ENCODE measurements at places on chromosomes 16 and 17.

DNA sequence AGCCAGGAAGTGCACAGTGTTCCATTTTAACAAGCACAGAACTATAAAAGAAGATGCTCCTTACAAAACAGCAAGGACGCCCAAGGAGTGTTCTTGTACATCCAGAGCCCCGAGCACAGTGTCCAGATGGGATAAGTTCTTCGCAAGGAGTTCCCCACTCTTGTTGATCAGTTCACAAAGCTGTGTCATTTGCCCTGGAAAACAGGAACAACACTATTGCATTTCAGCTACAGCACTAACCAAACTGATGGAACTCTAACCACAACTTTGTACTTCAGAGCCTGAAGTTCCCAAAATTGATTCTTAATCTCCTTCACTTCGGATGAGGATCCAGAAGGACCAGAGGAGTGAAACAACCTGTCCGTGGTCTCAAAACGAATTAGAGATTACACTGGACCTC, 5.1 kb downstream of the COPS3 start:
- no peak for DNase-seq

DNA sequence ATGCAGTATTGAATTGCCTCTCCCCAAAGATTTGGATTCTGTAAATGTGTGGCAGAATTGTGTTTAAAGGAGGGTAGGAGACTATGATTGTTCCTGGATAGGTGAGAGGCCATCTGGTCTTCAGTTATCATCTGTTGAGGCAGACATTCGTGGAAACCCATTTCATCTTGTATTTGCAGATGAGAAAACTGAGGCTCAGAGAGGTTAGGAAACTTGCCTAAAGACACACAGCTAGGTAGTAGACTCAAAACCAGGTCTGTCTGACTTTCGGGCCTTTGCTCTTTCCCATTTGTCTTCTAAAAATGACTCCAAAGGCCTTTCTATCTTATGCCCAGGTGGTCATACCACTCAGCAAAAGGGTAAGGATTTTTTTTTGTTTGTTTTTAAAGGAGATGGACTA, 210.3 kb downstream of the SHISA9 start:
- DNase-seq, result no peak

DNA sequence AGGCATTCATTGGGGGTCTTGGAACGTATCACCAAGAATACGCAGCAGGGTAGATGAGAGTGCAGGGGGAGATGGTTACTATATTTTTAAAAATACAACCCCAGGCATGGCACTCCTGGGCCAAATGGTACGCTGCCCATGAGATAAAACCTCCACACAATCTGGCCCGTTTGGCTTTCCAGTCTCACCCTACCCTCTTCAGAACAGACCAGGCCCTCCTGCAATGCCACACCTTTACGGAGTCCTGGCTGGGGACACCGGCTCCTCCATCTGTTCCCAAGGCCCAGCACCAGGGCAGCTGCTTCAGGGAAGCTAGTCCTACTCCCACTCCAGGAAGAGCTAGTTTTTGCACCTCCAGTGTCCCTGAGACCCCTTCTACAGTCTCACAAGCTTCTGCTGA, 24.4 kb downstream of the SNN start:
- no peak for DNase-seq

DNA sequence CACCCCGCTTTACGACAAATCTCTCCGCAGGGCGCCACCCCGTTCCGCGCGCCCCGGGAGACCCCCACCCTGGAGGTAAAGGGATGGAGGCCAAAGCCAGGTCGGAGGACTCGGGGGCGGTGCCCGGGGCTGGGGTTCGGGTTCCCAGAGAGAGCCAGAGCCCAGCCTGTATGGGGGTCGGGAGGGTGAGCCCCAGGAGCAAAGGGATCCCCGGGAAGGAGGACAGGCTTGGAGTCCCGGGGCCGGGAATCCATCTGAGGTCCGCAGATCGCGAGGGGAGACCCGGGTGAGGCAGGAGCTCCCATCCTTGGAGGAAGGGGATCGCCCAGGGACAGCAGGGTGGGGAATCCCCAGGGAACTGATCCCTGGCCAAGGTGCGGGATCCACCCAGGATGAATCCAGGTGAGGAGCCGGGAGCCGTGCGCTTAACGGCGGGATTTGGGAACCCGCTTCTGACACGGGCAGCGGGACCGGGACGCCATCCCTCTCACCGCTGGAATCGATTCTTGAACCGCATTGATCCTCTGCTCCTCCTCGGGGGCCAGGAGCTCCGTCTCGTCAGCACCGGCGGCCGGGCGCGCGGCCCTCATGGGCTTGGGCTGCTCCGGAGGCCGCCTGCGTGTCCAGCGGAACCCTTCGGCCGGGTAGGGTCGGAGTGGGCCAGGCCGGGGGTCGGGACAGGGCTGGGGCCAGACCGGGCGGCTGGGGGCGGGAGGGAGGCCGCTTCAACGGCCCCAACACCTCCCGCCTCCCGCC, at the start of gene MMD:
MMD (minus strand) TSS at position 657 of the 756 bp plus-strand sequence; CDS start at position 517, 140 bp downstream.
- DNase-seq, result no peak

GRCh38 chr16:84932681-84933080, 78.7 kb downstream of the ZDHHC7 start:
- no peak for DNase-seq

GRCh38 chr17:73268582-73269328, 7.1 kb upstream of the CPSF4L start:
- DNase-seq, result no peak

- no peak for DNase-seq
These were observed 51.7 kb downstream of the GRIN2A start for GRCh38 chr16:10130538-10130937.

DNA sequence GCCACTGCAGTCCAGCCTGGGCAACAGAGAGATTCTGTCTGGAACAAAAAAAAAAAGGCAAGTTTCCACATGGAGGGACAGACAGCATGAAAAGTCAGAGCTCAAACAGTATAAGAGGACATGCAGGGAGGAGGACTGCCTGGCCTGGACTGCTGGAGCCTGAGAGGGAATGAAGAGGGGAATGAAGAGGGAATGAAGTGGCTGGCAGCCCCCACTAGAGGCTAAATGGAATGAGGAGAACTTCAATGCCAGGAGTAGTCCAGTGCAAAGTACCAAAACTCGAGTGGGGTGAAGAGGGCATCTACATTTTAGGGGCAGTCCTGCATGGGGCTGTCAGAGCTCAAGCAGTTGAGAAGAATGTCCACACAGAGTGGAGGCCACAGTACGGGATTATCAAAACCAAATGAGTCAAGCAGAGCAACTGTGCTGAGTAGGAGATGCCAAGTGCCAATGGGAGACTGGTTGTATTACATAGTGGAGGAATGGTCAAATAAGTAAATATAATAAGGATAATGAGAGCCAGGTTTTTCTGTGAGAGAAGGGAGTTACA, 22.9 kb downstream of the IKZF3 start:
- DNase-seq, result no peak

DNA sequence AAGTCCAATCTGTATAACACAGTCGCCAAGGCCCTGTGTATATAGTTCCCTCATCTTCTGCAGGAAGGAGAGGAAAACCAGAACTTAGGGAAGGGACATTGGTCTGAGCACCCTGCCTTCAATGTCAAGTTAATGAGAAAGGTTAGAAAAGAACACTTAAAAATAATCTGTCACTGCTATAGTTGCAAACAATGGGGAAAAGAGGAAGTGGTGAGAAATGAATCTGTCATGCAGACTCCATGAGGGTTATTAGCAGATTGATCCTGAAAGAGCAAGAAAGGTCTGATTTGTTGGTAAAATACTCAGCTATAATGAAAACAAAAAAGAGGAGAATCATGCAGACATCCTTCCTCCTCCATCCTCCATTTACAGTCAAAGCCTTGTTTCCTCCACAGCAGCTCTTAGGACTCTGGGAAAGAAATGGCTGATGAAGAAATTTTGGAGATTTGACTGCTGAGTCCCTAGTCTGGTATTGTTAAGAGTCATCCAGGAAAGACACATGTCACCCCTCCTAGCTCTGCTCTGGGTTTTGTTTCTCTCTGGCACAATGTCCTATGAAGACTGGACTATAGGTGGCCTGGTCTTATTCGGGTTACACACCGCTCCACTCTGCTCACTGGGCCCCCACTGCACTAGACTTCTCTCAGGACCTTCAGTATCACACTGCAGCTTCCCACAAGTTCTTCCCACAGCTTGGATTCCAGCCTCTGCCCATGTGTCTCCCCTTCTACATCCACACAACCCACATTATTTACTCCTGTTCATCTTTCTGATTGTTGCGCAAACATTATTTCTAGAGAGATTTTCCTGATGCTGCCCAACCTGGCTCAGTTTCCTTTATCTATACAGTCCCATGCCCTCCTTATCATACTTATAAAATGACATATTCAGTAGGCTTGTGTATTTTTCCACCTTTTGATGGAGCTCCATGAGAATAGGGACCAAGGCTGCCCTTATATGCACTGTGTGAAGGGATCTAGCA, 56.5 kb upstream of the XYLT1 start:
- no peak for DNase-seq

DNA sequence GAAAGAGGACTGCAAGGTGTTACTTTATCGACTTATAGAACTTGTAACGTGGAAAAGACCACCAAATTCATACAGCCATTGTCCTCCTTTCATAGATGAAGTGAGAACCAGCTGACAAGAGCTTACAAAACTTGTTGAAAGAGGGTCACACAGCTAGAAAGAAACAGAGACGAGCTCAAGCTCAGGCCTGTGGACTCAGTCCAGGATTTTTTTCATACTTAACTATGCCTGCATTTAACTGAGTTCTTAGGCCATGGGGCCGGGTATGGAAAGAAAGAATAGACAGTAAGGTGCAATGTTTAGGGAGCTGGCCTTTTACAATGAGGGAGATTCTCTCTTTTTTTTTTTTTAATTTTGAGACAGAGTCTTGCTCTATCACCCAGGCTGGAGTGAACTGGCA, 106.1 kb downstream of the ADAMTS18 start:
- no peak for DNase-seq

GRCh38 chr17:5555254-5555653, 29.1 kb downstream of the NLRP1 start:
- DNase-seq, result no peak

DNA sequence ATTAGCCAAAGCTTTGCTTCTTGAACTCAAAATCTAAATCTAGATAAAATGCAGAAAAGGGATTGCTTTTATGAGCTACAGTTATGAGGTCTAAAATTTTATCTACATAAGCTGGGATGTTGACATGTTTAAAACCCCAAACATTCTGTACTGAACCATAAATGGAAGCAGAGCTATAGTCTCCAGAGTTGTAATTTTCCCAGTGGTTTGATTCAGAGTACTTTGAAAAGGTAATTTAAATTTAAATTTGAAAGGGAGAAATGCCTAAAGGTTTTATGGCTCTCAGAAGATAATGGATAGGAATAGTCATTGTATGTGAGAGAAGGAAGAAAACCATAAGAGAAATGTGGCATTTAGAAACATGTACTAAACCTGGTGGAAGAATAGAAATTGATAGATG, 163.2 kb downstream of the PPM1E start:
- DNase-seq, result no peak

DNA sequence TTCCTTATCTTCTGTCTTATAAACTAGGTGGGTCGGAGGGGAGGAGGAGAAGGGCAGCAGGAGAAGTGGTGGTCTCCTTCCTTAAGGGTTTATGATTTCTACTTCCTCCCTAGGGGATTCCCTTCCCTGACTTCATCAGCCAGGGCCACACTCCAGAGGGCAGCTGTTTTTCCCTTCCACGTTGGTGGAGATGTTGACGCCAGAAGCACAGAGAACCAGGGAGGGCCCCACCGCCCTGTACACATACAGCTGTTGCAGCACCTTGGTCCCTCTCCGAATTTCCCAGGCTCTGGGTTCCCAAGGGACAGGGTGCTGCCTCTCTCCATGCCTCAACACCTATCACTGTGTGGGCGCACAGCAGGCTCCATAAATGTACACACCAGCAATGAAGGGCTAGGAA, 5.6 kb upstream of the SLC6A4 start:
- no peak for DNase-seq

DNA sequence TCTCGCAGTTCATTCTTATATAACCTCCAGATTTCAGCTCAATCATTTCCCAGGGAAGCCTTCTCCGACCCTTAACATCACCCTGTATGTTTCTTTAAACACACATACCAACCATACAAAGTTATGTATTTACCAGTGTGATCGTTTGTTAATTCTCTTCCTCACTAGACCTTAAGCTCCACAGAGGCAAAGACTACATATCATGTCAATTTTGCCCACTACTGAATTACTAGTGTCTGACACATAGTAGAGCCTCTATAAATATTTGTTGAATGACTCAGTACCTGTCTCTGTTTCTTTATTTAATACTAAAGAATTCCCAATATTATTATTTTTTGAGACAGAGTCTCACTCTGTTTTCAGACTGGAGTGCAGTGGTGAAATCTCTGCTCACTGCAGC, 137.2 kb downstream of the SHISA9 start:
- DNase-seq, result no peak

DNA sequence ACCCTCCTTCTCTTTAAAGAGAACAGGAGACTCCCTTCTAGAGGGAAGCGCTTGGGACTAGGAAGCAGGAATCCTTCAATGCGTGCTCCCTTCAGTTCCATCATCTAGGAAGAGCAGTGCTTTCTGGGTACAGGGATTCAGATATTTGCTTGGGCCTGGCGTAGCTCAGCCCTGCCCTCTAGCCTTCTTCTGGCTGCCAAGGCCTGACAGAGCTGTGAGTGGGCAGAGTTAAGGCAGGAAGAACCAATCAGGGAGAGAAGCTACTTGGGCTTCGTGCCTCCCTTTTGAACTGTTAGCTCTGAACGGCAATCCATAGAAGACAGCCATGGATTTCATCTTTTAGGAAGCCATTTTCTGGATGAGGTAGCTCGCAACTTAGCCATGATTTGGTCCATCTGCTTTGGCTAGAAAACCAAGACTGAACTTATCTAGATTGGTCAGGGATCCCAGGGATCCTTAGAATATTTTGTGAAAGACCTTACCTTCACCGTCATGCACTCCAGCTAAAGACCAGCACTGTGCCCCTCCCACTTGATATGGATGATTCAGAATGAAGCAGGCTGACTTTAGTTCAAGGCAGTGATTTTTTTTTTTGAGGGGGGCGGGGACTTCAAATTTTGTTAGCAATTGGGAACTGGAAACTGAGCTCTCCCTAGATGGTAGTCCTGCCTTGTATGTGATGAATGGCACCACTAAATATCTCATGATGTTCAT, 2.5 kb upstream of the CORO6 start:
- DNase-seq, result no peak

GRCh38 chr16:84917492-84917891, 93.8 kb downstream of the ZDHHC7 start:
- no peak for DNase-seq

DNA sequence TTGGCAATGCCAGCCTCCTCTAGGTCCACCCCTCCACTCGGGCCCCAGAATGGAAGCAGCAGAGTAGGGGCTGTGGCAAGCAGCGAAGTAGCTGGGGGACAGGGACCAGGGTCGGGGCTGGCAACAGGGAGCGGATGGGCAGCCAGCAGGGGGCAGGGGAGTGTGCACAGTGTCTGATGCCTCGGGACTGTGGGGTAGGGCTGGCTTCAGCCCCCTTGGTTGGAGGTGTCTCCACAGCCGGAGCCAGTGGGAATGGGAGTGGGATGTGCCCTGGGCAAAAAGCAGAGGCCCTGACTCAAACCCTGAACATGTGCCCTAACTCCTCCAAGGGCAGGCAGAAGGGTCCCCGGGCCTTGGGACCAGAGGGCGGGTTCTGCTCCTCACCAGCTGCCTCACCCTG, 18.5 kb upstream of the ARHGAP27 start:
- no peak for DNase-seq

All from DMS79 (cell line).